ENCODE measurements at places on chromosomes 7 and 10.

- DNase-seq, result no peak
These were observed 52.4 kb downstream of the ARMH3 start for GRCh38 chr10:102003541-102003940.

GRCh38 chr7:158315326-158315725 is 272.3 kb downstream of the PTPRN2 start:
- no peak for DNase-seq

- no peak for DNase-seq
These were observed 156.4 kb downstream of the CTTNBP2 start for GRCh38 chr7:117716707-117717299.

DNA sequence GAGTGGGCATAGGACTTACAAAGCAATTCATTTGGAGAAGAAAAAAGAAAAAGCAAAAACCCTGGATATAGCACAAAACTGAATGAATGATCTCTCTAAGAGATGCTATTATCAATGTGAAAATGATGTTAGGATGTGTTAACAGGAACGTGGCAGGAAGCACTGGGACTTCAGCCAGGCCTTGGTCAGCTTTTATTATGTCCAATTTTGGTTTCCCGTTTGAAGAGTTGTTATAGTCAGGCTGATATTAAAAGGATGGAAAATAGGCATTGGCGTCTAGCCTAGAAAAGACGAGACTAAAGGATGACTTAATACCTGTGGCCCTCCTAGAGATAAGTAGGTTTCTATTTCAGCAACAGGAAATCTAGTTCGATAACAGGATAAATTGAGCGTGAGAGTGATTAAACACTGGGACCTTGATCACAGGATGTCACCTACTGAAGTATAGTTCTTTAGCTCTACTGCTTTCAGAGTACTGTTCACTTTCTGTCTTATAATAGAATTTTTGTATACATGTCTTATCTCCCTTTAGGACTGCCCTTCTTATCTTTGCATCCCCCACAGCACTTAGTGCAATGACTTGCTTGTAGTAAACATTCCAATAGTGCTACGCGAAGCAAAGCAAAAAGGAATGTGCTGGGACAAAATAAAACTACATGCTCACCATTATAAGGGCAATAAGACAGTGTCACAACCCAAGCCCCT is 99.8 kb upstream of the AGBL3 start:
- DNase-seq, result no peak

DNA sequence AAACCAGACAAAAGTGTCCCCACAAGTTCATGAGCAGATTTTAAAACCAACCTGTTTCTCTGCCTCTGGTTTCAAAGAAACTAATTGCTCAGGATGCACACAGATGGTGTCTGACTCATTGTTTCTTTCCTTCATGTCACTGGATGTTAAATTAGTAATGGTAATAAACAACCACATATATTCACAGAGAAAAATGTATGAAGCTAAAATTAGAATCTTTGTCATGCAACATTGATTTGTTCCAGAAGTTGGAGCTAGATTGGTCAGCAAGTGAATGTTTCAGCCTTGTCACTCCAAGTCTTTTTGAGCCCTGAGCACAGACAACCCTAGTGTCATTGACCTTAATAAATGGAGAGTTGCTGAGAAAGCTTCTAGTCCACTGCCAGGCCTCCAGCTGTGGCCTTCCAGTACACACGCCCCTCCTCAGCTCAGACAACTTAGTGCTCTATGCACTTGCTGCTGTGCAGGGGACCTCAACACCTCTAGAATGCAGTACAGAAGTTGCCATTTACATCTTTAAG is 175.9 kb downstream of the CCDC71L start:
- DNase-seq, result no peak

DNA sequence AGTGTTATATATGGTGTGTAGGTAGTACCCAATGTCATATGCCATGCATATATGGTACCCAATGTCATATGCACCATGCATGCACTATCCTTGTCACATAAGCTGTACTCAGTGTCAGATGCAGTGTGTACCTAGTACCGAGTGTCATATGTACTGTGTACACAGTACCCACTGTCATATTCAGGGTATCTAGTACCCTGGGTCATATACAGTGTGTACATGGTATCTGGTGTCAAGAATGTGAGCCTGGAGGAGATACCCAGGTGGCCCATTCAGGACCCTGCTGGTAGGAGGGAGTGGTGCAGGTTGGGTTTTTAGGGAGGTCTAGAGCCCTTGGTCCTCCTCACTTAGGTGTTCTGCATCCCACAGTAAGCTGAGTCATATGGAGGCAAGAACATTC is 1.8 kb downstream of the ZMYND11 start:
- no peak for DNase-seq

DNA sequence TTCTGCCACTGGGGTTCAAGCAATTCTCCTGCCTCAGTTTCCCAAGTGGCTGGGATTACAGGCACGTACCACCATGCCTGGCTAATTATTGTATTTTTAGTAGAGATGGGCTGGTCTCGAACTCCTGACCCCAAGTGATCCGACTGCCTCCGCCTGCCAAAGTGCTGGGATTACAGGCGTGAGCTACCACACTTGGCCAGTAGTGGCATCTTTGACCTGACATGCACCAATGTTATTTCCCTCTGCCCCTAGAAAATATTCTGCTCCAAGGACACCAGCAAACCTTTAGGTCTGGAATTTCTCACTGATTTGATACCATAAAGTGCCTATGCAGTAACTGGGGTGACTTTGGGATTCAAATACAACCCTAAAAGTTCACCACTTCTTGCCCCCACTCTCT is 179.4 kb downstream of the ARID5B start:
- DNase-seq, result no peak

DNA sequence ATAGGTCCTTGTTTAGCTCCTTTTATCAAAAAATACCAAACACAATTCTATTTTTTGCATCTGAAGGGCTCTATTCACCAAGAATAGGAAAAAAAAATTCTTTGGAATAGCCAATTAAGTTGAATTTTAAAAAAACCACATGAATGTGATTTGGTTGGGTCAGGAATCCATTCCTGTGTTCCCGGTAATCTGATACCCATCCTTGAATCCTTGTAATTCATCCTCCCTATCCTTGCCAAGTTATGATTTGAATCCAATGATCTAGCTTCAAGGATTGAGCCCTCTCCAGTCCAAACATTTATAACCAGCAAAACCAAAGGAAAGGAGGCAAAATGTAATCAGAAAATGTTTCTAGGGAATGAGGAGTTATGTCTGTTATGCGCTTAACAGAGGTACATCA is 86.6 kb downstream of the CFAP58 start:
- no peak for DNase-seq

DNA sequence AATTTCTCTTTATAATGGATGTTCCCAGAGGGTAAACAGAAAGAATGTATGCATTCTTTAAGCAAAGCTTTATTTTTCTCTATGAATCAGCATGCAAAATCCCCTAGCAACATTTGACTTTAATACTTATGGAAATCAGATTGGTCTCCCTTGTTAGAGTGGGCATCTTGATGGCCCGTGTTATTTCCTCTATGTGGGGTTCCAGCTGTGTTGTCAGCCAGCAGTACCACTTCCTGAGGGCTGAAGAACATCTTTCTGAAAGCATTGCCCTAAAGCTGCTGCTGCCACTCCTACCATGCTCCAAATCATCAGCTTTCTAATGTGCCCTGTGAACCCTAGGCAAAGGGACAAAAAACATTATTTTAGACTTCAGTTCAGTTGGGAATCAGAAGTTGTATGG is 70.4 kb upstream of the HECTD2 start:
- DNase-seq, result no peak

DNA sequence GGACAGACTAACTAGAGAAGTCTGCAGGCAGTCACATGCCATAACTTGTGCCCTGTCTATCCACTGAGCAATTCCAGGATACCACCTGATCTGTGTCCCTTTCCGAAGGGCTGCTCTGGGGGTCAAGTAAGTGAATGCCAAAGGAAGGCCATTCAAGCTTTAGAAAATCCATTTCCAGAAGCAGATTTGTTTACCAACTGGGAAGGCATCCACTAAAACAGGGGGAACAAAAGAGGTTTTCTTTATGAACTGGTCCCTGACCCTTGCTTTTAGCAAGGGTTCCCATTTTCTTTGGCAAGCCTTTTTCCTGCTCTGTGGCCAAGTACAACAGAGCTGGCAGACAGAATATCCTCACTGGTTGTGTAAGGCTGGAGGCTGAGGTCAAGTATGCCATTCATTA is 36.5 kb downstream of the ITPRID1 start:
- DNase-seq, result no peak

DNA sequence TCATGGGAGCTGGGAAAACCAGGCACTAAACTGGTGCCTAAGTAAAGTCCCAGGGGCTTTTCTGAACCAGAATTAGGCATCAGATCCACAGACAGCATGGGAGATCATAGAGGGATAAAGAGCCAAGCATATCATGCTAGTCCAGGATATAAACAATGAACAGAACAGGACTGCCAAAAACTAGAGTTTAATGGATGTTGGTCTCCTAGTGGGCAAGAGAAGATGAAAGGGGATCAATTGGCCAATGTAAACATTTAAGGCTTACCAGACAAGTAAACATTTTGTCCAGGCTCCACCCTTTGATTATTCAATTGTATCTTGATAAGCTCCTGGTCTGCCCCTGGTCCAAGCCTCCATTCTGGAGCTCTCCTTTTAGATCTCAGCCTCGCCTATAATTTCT is 18.9 kb downstream of the MACC1 start:
- no peak for DNase-seq

- DNase-seq, result no peak
These were observed 53.8 kb upstream of the LRRC4 start for GRCh38 chr7:128084896-128085608.
